Stimulated activated CD8-positive, alpha-beta memory T cell treated with anti-CD3 and anti-CD28 coated beads, Interleukin-4, amount 100 ng/mL, for 1 hour (primary cell): ENCODE measurements at places on chromosomes 5 and 9.

GRCh38 chr9:105007143-105007542 is 79.2 kb upstream of the ABCA1 start:
- DNase-seq, result no peak

- DNase-seq, result no peak
These were observed 35.9 kb downstream of the ZNF618 start for GRCh38 chr9:113911850-113912557.

DNA sequence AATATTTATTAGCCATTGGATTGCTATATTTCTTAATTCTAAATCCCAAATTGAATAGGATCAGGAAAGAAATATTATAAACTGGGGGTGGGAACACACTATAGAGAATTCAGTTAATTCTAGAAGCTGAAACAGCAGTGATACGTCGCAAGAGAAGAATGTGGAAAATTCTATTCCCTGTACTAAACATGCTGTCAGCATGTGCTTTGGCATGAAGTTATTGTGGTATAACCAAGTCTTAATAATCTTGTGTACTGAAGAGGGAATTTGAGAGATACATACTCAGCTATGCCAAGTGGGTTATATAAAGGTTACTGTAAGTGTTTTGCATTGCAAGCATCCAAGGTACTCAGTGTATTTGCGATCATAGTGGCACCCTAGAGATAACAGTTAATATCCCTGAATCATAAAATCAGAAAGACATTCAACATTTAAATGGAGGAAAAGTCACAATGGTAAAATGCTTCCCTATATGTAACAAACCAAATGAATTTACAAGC is 1492.9 kb upstream of the C9orf72 start:
- DNase-seq, result no peak

GRCh38 chr9:128092199-128092977 is 24.4 kb downstream of the SLC25A25 start:
- no peak for DNase-seq

DNA sequence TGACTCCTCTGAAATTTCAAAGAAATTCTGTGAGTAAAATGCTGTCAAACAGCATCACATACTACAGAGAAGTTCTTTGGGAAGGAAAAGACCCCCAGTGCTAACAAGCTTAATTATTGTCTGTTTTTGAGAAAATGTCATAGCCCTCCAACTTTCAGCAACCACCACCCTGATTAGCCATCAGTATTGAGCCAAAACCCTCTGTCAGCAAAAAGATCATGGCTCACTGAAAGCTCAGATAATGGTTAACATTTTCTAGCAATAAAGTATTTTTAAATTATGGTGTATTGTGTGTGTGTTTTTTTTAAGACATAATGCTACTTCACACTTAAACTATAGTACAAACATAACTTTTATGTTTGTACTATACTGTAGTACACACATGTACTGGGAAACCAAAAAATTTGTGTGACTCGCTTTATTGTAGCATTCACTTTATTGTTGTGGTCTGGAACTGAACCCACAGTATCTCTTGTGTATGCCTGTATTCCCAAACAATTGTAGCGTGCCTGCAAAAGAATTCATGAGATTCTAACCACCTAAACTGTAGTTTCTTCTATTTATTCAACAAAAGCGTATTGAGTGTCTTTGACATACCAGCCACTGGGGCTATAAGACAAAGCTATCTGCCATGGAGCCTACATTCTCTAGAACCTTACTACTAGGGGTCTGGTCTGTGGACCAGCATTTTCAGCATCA is 31.6 kb downstream of the TLE4 start:
- no peak for DNase-seq

DNA sequence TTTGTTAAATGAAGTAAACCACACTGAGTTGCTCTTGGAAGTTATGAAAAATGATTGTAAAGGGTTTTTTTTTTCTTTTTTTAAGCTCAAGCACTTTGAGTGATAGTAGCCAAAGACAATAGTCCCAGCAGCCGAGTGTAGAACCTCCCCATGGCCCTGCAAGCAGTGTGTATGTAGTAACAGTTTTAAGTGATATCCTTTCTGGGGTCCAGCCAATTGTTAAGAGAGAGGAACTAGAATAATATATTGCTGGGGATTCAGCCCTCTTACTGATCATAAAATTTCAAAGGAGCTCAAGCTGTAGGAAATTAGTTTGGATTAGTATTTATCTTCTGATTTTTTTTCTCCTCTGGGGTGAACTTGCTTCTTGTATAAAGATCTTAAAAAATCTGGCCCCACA is 43.2 kb downstream of the NPR3 start:
- DNase-seq, result no peak

DNA sequence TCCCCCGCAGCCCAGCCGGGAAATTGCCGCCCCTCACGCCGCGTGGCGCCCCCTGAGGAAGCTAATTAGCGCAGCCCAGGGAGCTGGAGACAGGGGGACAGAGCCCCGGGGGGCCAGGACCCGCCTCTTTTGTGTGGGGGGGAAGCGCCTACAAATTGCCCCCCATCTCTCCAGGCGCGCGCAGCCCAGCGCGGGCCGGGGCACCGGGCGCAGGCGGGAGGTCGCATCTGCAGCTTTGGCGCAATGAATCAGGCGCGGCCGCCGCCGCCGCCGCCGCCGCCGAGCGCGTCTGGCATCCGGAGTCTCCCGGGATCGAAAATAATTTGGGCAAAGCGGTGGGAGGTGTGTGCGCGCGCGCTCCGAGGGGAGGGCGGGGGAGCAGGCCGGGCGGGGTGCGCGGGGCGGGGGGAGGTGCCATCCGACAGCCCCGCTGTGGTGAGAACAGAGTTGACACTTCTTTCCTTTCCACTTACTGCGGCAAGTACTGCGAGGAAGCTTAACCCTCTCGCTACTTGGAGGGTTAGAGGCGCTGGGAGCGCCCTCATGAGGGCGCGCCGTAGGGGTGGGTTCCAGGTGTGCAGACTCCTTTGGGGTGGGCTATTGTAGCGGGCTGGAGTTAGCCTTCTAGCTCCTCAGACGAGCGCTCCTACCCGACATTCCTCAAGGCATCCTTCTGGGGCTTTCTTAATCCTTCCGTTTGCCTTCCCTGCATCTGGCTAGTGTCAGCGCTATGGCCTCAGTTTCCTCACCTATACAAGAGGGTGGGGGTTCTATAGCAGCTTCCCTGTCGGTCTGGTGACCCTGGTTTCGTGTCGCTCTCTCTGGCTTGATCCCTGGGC is 63.1 kb downstream of the CXXC5 start:
- DNase-seq, result no peak

- no peak for DNase-seq
These were observed 40.0 kb upstream of the IPPK start for GRCh38 chr9:92709954-92710353.

- DNase-seq, result no peak
These were observed 202.1 kb downstream of the RFX3 start for GRCh38 chr9:3323714-3324113.
